ENCODE measurements at places on chromosomes 11 and 22.

- DNase-seq: no peak
These were observed 89.3 kb downstream of the NAT10 start for GRCh38 chr11:34194576-34195335.

DNA sequence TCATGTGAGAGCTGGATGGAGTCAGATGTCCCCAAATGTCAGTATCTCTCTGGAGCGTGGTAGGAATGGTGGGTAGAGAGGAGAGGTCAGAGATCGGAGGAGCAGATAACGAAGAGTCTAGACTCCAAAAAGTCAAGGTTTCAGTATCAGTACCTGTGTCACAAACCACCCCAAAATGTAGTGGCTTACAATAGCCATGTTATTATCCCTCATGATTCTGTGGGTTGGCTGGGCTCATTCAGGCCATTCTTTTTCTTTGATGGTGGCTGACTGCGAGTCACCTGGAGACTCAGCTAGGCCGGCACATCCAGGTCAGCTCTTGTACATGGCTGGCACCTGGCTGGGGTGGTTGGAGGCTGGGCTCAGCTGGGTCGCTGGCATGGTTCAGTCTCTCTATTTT, 7.3 kb upstream of the SSTR3 start:
- no peak for DNase-seq

- no peak for DNase-seq
These were observed 12.7 kb upstream of the SEPTIN5 start for GRCh38 chr22:19701420-19702145.

GRCh38 chr11:122670131-122670530, 14.6 kb downstream of the UBASH3B start:
- DNase-seq: no peak

GRCh38 chr11:93906486-93906885, 56.1 kb upstream of the VSTM5 start:
- no peak for DNase-seq

GRCh38 chr11:23221366-23221765, 361.1 kb upstream of the CCDC179 start:
- no peak for DNase-seq

Measured in T-helper 17 cell (primary cell).